ENCODE measurements at places on chromosomes 2 and 18.

DNA sequence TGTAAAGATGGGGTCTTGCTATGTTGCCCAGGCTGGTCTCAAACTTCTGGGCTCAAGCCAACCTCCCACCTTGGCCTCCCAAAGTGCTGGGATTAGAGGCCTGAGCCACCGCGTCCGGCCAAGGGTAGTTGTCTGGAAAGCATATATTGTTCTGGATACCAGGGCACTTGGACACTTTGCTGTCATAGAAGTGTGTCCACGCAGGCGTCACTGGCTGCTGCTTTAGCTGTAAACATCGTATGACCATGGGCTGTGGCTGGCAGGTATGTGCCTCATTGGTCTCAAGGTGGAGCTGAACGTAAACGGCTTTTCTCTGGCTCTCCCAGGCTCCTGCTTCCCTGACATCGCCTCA is 3.2 kb upstream of the GPR35 start:
- no peak for DNase-seq

DNA sequence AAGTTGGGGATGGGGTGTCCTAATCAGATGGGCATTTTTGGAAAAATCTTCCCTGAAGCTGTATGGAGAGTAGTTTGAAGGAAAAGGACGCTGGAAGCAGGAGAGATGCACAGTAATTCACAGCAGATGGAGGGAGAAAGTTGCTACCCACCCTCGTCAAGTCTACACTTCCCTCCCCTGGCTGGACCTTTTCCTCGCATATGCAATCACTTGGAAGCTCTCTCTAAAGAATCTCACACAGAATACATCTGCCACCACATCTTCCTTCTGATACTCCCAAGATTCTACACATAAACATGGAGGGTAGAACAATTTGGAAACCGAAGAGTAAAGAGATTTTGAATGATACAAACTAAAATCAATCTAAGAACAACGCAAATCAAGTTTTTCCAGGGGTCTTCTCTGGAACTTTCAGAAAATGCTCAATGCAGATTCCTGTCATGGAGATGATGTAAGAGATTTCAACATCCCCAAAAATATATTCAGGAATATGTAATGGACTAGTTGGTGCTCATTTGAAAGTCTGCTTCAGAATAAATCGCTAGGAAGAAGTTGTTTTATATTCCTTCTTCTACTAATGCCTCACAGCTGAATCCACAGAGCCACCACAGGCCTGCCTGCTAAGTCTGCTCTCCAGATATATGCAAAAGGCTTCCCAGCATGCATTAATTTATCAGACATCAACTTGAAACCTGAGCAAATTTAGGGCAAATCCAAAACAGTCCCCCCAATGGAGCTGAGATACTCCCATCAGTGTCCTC is 291.5 kb downstream of the LRATD1 start:
- no peak for DNase-seq

GRCh38 chr2:239776436-239777005 is 248.6 kb downstream of the NDUFA10 start:
- no peak for DNase-seq

GRCh38 chr2:28747714-28748113 is 3.9 kb upstream of the PPP1CB start:
- no peak for DNase-seq

DNA sequence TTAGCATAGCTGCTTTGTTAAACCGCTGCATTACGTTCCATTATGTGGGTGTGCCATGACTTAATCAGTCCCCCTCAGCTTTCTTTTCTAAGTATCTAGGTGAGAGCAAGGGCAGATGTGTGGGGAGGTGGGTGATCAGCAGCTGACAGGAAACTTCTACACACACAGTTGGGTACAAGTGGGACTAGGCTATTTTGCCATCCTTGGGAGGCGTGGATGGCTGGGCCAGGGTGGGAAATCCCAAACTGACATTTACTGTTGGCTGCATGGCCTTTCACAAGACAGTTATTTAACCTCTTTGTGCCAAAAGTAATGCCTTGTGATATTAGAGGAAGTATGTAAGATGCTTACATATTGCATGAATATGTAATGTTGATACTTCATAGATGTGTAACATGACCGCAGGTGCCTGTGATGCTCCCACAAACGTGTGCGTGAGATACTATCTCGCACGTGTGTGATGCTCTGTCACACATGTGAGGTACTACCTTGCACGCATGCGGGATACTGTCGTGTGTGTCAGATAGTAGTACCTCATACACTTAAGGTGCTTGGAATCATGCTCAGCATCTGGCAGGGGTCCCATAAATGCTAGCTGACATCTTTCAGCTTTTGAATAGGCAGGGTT is 314.5 kb downstream of the PRKCE start:
- DNase-seq: no peak

DNA sequence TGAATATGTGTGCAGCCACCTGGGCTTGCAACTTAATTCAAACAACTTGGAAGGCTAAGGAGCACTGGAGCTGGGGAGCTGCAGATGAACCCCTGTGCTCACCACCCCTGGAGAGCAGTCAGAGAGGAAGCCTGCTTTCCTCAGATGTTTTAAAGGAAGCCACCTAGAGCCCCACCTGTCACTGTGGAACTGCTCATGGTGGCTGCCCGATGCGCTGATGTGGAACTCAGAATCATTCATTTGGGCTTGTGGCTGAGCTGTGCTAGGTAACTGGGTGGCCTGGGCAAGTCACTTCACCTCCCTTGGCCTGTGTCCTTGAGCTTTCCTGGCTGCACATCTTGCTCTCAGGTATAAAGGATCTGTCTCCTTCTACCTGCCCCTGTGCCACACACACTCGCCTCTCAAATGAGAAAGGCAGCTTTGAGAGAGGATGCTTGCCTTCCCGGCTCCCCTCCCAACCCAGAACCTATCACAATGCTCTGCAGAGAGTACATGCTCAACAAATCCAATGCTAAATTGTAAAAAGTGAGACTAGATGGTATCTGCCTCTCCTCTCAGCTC is 41.3 kb downstream of the BCL11A start:
- no peak for DNase-seq

- DNase-seq: no peak
Measured at GRCh38 chr18:61699397-61700110, 193.3 kb downstream of the RNF152 start.

- no peak for DNase-seq
Measured at GRCh38 chr2:71535526-71535925, 82.2 kb downstream of the DYSF start.

GRCh38 chr2:66700677-66701066 is 265.7 kb downstream of the MEIS1 start:
- DNase-seq: no peak

DNA sequence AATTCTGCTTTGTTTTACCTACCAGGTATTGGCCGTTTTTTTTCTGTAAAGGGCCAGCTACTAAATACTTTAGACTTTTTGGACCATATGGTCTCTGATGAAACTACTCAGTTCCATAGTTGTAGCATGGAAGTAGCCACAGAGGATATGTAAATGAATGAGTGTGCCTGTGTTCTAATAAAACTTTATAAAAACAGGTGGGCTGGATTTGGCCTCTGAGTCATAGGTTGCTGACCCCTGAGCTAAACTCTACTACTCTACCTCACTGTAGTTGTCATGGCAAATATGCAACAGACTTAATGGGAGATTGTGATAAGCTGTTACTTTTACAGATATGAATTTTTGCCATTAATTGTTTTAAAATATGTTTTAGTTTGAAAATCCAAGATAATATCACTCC is 19.7 kb downstream of the CLIP4 start:
- no peak for DNase-seq

GRCh38 chr2:80670763-80671162 is 366.2 kb upstream of the LRRTM1 start:
- no peak for DNase-seq

All from activated CD8-positive, alpha-beta memory T cell treated with anti-CD3 and anti-CD28 coated beads for 1 hour (primary cell).